ENCODE measurements at places on chromosomes 5 and 9. TPM values are rescaled to one million over a fixed set of nuclear protein-coding genes. Genes with fewer than 3 reads are reported as not detected.
A peak's percentile ranks its signal among the peaks of the same experiment; 100 is the strongest.

Gene GFM2
- 46.5 TPM for total RNA-seq

Gene HACD4
- total RNA-seq = not detected

Gene PTCH1
- total RNA-seq = 25.9 TPM

Gene AFAP1L1
- total RNA-seq = 0.45 TPM

DNA sequence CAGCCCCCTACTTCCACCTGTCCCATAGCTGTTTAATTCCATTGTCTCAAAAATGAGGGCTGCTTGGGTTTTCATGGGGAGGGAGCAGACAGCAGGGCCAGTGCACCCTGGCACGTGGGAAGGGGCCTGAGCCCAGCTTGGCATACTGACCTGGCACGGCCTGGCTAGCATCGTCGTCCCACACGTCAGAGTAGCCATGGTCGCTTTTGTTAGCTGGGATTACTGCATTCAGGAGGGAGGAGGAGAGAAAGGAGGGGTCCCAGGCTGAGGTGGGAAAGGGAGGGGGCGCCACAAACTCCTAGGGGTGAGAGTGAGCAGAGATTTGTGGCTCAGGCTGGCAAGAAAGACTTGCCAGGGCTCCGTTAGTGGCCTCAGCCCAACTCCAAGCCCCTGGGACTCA lies 21.1 kb upstream of the CYSTM1 start:
- H3K36me3 ChIP-seq = no peaks in the 10 kb centered on the region
- no peak overlapping the region for H3K4me3 ChIP-seq
- no peaks in the 10 kb centered on the region for H3K27me3 ChIP-seq
- no peak for DNase-seq

DNA sequence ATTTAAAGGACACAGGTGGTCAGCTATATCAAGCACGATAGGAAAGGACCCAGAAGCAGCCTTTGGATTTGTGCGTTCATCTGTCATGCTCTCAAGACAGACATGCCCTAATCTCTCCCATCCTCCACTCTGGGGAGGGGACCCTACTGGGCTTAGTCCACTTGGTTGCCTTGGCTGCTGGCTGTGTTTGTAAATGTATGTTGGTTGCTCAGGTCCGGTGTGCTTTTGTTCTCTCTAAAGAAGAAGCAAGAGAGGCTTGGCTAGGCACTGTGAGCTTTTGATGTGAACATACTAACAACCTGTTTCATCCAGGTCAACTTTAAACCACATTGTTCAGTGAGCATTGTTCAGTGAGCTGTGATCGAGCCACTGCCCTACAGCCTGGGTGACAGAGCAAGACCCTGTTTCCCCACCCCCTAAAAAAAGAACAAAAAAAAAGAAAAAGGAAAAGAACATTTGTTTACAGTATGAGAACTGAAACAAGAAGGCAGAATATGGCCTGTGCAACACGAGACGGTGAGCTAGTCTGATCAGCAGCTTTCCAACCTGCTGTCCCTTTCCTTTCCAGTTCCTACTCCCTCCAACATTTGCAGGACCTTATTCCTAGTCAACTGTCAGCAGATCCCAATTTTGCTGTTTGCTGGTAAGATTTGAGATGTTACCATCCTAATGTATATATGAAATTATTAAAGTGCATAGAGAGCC lies 228.3 kb downstream of the ARHGAP26 start:
- no peaks in the 10 kb centered on the region for H3K4me1 ChIP-seq
- no peaks in the 10 kb centered on the region for H3K36me3 ChIP-seq
- H3K27me3 ChIP-seq = no peaks in the 10 kb centered on the region
- H3K27ac ChIP-seq = no peak overlapping the region

Gene IL9
- total RNA-seq = not detected

GRCh38 chr5:110512266-110512665 lies 214.2 kb downstream of the TMEM232 start:
- H3K4me1 ChIP-seq = no peaks in the 10 kb centered on the region
- H3K27me3 ChIP-seq = no peaks in the 10 kb centered on the region
- H3K36me3 ChIP-seq = no peaks in the 10 kb centered on the region
- DNase-seq = no peak
- H3K4me3 ChIP-seq = no peak overlapping the region

- DNase-seq = no peak
- peaks cover 17% of the 10 kb centered on the region for H3K4me1 ChIP-seq
- no peaks in the 10 kb centered on the region for H3K27me3 ChIP-seq
- no peak overlapping the region for H3K4me3 ChIP-seq
Observed at GRCh38 chr5:140000332-140000731, 42.8 kb downstream of the NRG2 start.

DNA sequence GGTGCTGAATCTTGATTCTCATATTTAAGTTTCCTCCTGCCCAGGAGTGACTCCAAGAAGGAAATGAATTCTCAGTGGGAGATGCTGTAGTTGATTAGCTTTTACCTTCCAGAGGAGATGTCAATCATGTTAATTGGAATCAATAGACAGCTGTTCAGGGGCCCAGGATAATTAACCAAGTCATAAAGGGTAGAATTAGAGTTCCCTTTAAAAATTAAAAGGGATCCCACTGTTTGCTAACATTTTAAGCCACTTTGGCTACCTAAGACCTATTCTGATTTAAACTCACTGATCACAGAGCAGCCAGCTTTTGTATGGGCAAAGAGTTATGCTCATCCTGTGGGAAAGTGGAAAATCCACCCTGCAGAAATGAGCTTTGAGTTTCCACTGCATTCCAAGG lies 249.6 kb downstream of the SLIT3 start:
- no peak overlapping the region for H3K4me3 ChIP-seq
- no peak for DNase-seq
- H3K27me3 ChIP-seq = no peaks in the 10 kb centered on the region
- H3K27ac ChIP-seq = no peak overlapping the region

Gene PCDHB11
- total RNA-seq = not detected

Gene TMEM252
- total RNA-seq = not detected

DNA sequence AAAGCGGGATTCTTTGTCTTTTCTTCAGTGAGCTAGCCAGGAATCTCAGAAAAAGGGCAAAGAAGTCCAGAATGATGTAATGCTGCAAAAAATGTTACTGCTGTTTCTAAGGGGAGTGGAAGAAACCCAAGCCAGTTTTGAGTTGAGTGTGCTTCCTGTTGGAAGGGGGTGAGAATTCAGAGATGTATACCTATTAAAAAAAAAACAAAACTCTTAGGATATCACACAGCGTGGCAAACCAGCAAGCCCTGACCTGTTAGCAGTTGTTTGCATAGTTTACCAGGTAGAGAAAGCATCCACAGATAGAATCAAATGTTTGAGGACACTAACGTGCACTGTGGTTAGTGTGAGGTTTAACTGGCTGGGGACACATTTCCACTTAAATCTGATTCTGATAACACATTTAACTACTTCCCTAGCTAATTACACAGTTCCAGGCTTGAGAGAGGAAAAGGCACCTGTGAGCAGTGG lies 11.4 kb downstream of the BASP1 start:
- H3K4me1 ChIP-seq = peaks cover 19% of the 10 kb centered on the region
- no peaks in the 10 kb centered on the region for H3K36me3 ChIP-seq
- DNase-seq = no peak
- peak overlapping the region; percentile 7 for H3K27ac ChIP-seq
- no peaks in the 10 kb centered on the region for H3K27me3 ChIP-seq

- H3K36me3 ChIP-seq = no peaks in the 10 kb centered on the region
- no peak overlapping the region for H3K4me3 ChIP-seq
- H3K4me1 ChIP-seq = no peaks in the 10 kb centered on the region
- H3K27me3 ChIP-seq = no peaks in the 10 kb centered on the region
- DNase-seq = no peak
- H3K27ac ChIP-seq = no peak overlapping the region
Observed at GRCh38 chr9:78899006-78899405, 602.1 kb downstream of the PSAT1 start.

Gene RORB
- total RNA-seq = not detected

Gene BTNL8
- 7.3 TPM for total RNA-seq

Gene RASGRF2
- total RNA-seq = 23.5 TPM

Gene PPP1R26
- 23.7 TPM for total RNA-seq

Gene CDC25C
- 22.9 TPM for total RNA-seq

DNA sequence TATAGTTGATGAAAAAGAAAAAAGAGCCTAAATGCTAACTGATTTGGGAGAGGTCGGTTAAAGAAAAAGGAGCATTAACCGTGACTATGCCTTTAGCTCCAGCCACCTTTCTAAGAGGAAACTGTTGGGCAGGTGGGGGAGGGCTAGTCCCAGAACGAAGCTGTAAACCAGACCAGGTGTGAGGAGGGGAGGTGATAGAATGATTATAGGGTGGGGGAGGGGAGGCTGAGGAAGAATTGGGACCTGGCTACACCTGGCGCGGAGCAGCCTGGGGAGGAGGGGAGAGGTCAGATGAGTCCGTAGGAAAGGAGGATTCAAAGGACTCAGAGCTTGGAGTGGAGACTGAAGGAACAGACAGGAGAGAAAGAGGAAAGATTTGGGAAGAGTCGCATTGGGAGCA lies 73.4 kb downstream of the PHAX start:
- H3K27me3 ChIP-seq = no peaks in the 10 kb centered on the region
- no peak overlapping the region for H3K4me3 ChIP-seq

DNA sequence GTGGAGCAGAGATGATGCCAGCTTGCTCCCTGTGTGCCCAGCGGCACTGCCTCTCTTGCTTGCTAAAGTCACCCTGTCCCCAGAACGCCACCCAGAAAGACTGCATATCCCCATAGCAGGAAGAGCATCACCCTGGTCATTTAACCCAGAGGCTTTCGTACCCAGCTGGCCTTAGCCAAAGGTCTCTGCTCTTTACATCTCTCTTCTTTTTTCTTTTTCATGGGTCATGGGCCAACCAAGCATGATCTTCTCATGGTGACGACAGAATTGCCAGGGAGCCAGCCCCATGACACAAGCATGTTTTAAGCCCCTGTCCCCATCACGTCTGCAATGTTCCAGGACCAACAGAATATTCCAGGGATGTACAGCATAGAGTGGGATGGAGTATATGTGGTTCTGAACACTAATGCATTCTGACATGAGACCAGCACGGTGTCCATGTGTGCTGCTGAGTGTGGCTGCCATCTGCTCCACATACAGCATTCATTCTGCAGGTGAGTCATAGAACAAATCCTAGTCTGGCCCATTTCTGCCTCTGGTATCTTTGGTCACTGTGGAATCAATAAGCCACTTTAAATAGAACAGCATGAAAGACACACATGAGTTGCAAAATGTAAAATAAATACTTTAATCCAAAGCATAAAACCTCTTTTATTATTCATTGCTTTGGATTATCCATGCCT lies 203.0 kb downstream of the MED10 start:
- H3K27ac ChIP-seq = no peak overlapping the region
- no peaks in the 10 kb centered on the region for H3K27me3 ChIP-seq
- H3K4me1 ChIP-seq = no peaks in the 10 kb centered on the region

- no peaks in the 10 kb centered on the region for H3K27me3 ChIP-seq
- H3K27ac ChIP-seq = no peak overlapping the region
- H3K4me1 ChIP-seq = peaks cover 5% of the 10 kb centered on the region
- no peak for DNase-seq
- H3K4me3 ChIP-seq = no peak overlapping the region
Observed at GRCh38 chr9:135802876-135803419, 101.0 kb downstream of the KCNT1 start.

Gene FOXD4L4
- 0.26 TPM for total RNA-seq

- no peak overlapping the region for H3K4me3 ChIP-seq
- DNase-seq = no peak
- H3K36me3 ChIP-seq = no peaks in the 10 kb centered on the region
- H3K27me3 ChIP-seq = no peaks in the 10 kb centered on the region
Observed at GRCh38 chr9:1995084-1995483, 20.1 kb upstream of the SMARCA2 start.

DNA sequence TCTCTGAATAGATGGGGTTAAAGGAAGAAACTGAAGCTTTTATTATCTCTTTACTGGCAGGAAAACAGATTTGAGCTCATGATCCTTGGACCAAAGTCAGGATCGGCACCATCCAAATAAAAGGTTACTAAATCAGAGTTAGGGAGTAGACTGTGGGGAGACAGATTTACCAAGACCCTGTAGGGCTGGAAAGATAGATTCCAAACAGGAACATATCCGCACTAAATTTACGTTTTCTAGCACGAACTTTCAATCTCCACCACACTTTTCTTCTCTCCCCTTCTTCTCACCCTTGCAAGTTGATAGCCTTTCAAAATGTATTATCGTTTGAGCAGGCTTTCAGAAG lies 120.0 kb upstream of the HMHB1 start:
- no peak for DNase-seq
- no peaks in the 10 kb centered on the region for H3K27me3 ChIP-seq
- H3K4me1 ChIP-seq = 0 out of 2 replicates have a peak, but pooled peaks cover 4% of the 10 kb centered on the region
- H3K27ac ChIP-seq = no peak overlapping the region
- H3K36me3 ChIP-seq = no peaks in the 10 kb centered on the region

DNA sequence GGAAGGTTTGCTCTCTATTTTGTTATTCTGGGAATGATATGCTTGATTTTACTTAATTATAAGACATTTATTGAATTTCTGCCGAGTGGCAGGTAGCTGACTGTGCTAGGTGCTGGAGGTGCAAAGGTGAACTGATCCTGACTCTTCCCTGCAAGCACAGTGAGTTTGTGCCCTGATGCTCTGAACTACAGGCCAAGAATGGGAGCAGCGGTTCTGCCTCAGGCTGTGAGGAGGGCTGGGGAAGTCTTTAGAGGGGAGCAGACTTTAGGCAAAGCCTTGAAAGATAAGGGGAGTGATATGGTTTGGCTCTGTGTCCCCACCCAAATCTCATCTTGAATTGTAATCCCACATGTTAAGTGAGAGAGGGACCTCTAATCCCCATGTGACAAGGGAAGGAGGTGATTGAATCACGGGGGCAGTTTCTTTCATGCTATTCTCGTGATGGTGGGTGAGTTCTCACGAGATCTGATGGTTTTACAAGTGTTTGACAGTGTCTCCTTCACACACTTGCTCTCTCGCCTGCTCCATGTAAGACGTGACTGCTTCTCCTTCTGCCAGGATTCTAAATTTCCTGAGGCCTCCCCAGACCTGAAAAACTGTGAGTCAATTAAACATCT lies 73.1 kb downstream of the NDFIP1 start:
- H3K27ac ChIP-seq = peak overlapping the region; percentile 24
- no peak overlapping the region for H3K4me3 ChIP-seq
- H3K27me3 ChIP-seq = no peaks in the 10 kb centered on the region
- H3K4me1 ChIP-seq = peaks cover 35% of the 10 kb centered on the region
- no peaks in the 10 kb centered on the region for H3K36me3 ChIP-seq
- DNase-seq = no peak

DNA sequence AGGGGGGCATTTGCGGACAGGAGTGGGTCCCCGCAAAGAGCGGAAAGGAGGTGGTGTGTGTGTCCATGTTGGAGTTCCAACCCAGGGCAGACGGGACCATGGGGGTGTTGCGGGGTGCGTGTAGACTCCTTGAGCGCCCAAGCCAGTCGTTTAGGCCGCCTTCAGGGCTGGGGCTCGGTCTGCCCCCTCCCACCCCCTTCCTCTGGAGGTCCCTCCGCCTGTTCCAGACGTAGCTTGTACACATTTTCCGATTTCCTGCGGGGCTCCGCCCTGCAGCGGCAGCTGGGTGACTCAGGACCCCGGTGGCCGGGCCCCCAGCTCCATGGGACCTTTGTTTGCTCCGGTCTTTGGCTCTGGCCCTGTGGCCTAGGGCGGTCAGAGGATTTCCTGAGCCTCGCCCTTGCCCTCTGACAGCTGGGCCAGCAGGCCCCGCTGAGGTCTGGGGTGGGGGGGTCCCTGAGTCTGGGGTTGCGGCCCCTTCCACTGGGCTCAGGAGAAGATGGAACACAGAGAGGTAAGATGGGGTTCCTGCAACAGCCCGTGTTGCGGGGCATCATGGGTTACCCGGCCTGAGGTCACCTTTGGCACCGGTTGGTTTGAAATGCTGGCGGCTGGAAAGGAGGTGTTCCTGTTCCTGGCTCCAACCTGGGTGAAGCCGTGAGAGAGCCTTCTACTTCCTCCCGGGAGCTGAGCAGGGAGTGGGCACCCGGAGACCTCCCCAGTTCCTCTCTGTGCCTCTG lies 1.5 kb downstream of the PKN3 start:
- H3K36me3 ChIP-seq = no peaks in the 10 kb centered on the region
- no peaks in the 10 kb centered on the region for H3K27me3 ChIP-seq
- no peak overlapping the region for H3K27ac ChIP-seq
- H3K4me1 ChIP-seq = no peaks in the 10 kb centered on the region
- DNase-seq = no peak

Data from Caco-2 (cell line).